ENCODE measurements at places on chromosomes 1 and 21. TPM values are rescaled to one million over a fixed set of nuclear protein-coding genes. Genes with fewer than 3 reads are reported as not detected.
A peak's percentile ranks its signal among the peaks of the same experiment; 100 is the strongest.

DNA sequence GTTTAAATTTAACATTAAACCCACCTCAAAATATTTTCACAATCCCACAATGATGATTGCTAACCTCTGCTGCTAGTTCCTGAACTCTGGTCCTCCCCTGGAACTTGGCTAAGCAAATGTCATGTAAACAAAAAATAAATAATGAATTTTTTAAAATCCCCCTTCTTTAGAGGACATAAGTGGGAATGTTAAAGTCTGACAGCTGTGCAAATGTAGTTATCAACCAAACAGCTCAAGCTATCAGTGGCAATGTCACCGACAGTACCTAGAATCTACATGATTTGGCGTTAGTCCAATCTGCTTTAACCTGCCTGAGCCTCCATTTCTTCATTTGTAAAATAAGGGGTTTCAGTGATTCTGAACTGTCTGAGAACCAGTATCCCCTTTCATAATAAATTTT, 67.7 kb downstream of the GDAP2 start:
- DNase-seq, result no peak

DNA sequence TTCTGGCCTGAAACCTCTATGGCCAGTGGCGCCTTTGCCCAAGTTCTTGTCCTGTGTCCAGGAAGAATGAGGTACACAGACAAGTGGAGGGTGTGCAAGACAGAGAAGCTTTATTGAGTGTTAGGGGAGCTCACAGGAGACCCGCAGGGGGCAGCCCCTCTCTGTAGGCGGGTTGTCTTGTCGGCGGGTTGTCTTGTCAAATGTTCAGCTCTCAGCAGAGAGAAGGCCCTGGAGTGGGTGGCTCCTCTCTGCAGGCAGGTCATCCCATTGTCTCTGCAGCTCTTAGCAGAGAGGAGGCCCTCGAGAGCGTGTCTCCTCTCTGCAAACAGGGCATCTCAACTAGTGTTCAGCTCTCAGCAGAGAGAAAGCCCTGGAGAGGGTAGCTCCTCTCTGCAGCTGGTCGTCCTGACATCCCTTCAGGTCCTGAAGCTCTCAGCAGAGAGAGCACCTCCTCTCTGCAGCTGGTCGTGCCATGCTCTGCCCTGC, 11.0 kb downstream of the COL6A2 start:
- peak; percentile 4 for DNase-seq

GRCh38 chr1:171740356-171740863, 1.5 kb downstream of the VAMP4 start:
- no peak for DNase-seq

DNA sequence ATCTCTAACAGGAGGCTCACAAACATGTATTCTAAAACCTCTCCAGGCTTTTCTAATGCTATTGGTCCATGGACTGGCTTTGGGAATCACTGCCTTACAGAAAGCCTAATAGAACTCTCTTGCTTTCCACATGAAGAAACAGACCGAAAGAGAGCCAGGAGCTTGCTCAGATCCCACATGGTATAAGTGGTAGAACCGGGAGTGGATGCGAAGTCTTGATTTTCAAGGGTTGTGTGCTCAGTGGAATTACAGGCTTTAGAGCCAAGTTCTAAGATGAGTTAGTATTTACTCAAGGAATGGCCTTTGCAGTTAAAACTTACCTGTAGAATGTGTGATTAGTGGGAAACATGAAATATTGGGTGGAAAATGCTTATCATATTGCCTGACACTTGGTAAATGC, 54.3 kb upstream of the HSD17B7 start:
- DNase-seq, result no peak

C1QB gene
- 54.3 TPM for total RNA-seq

TFF2 gene
- not detected for total RNA-seq
